ENCODE measurements at places on chromosomes 6 and 20.

DNA sequence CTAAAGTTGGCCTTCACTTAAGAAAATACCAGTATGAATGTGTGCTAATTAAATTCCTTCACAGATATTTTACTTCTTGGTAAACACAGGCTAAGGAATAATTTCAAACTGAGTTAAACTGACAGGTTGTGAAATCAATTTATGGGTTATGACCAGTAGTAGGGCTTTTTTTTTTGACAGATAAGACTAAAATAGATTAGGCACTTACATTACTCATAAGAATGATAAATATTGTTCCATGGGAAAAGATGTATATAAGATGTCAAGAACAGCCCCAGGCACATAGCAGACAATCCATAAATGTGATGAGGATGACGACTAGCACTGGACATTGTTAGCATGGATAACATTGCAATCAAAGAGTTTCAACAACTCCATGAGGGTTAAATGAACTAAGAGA lies 22.9 kb downstream of the NT5E start:
- DNase-seq: no peak

- no peak for DNase-seq
Observed at GRCh38 chr6:38489951-38490350, 149.8 kb downstream of the BTBD9 start.

DNA sequence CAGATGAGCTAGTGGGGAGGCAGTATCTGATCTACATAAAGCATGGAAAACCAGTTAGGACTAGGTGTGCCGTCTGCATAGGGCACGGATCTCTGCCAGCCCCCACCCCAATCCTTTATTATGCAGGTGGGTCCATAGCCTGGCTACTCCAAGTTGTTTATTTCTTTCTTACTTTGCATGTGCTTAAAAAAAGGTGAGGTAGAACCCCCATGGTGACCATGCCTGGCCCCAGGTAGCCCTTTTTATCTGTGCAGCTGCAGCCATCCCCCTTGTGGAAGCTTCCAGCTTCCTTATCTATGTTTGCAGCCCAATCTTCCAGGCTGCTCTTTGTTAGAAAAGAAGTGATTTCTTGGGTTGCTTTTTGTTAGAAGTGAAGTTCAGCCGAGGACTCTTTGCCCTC lies 9.0 kb upstream of the TREM2 start:
- DNase-seq: no peak

DNA sequence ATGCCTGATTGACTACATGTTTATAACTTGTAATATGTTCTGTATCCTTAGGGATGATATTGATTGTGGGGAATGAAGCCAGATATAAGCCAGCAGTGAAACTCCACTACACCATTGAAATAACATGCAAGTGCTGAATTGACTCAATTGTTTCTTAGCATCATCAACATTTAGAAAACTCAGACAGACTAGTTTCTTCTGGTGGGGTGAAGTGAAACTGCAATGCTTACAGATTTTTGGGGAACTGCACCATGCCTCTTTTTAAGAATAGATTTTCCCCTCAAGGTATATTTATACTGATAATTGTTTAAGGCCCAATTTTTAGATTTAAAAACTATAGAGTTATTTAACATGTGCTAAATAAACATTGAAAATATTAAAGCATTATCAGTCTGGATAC lies 1044.6 kb upstream of the EYS start:
- no peak for DNase-seq

GRCh38 chr6:75143191-75143590 lies 62.7 kb downstream of the COL12A1 start:
- no peak for DNase-seq

- DNase-seq: no peak
Observed at GRCh38 chr20:57425150-57426013, 34.2 kb downstream of the RBM38 start.

Measured in hematopoietic multipotent progenitor cell treated with erythropoietin and hydrocortisone succinate and interleukin-3 and kit ligand, for 8 days (in vitro differentiated cells).